ENCODE measurements at places on chromosomes 4 and X.

GRCh38 chr4:153399358-153399757 is 54.9 kb downstream of the MND1 start:
- no peak for DNase-seq

DNA sequence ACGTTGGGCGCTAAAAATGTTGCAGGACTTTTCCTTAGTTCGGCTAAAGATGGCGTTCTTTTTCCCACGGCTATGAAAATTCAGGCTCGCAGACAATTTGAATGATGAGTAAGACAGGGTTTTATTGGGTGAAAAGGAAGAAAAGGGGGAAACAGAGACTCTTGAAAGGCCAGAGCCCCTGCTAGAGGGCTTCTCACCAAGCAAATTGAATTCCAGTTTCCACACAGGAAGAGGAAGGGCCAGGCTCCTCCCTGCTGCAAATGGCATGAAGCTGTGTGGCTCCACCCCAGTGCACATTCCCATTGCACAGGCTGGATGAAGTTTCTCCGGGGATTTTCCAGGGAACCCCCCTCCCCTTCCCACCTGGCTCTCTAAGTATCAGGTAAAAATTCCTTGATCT is 210.9 kb downstream of the KLHL4 start:
- peak; percentile 32 for DNase-seq

DNA sequence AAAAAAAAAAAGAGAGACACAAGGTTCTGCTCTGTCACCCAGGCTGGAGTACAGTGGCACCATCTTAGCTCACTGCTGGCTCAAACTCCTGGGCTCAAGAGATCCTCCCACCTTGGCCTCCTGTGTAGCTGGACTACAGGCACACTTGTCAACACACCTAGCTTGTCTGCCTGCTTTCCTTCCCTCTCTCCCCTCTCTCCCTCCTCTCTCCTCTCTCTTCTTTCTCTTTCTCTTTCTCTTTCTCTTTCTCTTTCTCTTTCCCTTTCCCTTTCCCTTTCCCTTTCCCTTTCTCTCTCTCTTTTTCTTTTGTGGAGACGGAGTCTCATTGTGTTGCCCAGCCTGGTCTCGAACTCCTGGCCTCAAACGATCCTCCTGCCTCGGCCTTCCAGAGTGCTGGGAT is 132.1 kb downstream of the DIPK2B start:
- DNase-seq = no peak

DNA sequence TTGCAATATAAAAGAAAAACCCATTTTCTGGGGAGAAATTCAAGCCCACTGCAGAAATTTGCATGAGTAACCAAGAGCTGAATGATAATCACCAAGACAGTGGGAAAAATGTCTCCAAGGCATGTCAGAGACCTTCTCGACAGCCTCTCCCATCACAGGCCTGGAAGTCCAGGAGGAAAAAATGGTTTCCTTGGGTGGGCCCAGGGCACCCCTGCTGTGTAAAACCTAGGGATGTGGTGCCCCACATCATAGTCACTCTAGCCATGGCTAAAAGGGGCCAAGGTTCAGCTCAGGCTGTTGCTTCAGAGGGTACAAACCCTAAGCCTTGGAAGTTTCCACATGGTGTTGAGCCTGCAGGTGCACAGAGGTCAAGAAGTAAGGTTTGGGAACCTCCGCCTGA is 108.4 kb downstream of the FAT4 start:
- no peak for DNase-seq

DNA sequence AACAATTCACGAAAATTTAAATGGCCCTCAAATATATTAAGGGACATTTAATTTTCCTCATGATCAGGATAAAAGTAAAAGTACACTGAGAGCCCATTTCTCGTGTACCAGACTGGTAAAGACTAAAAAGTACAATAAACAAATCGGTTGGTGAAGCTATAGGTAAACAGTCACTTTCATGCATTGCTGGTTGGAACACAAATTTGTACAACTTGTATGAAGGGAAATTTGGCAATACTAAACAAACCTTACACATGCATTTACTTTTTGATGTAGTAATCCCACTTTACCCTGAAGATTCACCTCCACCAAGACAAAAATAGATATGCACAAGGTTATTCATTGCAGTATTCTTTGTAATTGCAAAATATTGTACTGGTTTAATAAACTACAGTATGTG is 31.4 kb upstream of the MBNL3 start:
- no peak for DNase-seq

DNA sequence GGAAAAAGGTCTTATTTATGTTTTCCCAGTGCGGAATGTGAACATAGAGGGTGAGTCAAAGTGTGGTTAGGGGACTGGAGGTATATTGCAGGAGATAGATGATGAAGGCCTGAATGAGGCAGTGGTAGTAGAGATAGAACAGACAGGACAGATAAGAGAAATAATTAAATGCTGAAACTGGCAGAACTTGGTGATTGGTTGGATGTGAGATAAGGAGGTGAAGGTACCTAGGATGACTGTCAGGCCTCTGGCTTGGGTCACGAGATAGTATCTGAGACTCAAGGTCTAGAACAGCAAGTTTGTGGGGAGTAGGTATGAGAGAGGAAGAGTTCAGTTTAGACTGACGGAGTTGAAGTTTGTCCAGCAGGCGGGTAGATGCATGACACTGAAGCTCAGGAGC is 3.5 kb downstream of the MND1 start:
- no peak for DNase-seq
